ENCODE measurements at places on chromosomes 3 and 15.
A peak's percentile ranks its signal among the peaks of the same experiment; 100 is the strongest.

DNA sequence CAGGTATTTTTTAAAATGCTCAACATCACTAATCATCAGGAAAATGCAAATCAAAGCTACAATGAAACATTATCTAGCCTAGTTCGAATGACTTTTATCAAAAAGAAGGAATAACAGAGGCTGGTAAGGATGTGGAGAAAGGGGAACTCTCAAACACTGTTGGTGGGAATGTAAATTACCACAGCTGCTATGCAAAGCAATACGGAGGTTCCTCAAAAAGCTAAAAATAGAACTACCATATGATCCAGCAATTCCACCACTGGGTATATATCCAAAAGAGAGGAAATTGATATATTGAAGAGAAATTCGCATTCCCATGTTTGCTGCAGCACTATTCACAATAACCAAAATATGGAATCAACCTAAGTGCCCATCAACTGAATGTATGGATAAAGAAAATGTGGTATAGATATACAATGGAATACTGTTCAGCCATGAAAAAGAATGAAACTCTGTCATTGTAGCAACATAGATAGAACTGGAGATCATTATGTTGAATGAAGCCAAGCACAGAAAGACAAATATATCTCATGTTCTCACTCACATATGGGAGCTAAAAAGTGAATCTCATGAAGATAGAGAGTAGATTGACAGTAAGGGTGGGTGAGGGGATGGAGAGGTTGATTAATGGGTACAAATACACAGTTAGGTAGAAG, 19.7 kb upstream of the CLN6 start:
- H3K36me3 ChIP-seq: no peaks in the 10 kb centered on the region
- H3K27ac ChIP-seq: no peak overlapping the region
- H3K27me3 ChIP-seq: no peaks in the 10 kb centered on the region
- H3K4me3 ChIP-seq: no peak overlapping the region
- no peak for DNase-seq
- H3K4me1 ChIP-seq: no peaks in the 10 kb centered on the region

- H3K4me3 ChIP-seq: no peak overlapping the region
- H3K27me3 ChIP-seq: no peaks in the 10 kb centered on the region
- no peaks in the 10 kb centered on the region for H3K36me3 ChIP-seq
- no peak for DNase-seq
- no peaks in the 10 kb centered on the region for H3K4me1 ChIP-seq
Observed at GRCh38 chr15:66944121-66944520, 121.3 kb upstream of the SMAD3 start.

- H3K36me3 ChIP-seq: no peaks in the 10 kb centered on the region
- no peak overlapping the region for H3K4me3 ChIP-seq
- DNase-seq: no peak
- no peaks in the 10 kb centered on the region for H3K4me1 ChIP-seq
- no peak overlapping the region for H3K27ac ChIP-seq
- H3K27me3 ChIP-seq: no peaks in the 10 kb centered on the region
Observed at GRCh38 chr3:116037954-116038911, 407.1 kb downstream of the LSAMP start.

DNA sequence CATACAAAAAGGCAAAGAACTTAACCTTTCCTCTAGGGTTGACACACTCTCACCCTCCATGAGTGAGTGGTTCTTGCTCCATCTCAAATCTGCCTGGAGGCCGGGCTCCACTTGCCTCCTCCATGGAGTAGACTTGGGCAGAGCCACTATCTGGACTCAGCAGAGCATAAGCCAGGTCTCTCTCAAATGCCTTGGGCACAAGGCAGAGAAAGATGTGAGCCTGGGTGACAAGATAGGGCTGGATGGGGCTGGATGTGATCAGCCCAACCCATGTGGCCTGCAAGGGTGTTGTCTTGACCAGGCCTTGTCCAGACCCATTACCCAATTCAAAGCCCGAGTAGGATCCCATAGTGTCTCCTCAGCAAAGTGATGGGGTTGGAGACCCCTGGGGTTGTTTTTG, 4.2 kb upstream of the RPL29 start:
- no peak for DNase-seq
- no peak overlapping the region for H3K4me3 ChIP-seq
- peaks cover 5% of the 10 kb centered on the region for H3K36me3 ChIP-seq

- no peak overlapping the region for H3K27ac ChIP-seq
- H3K27me3 ChIP-seq: no peaks in the 10 kb centered on the region
Observed at GRCh38 chr3:193829781-193830180, 236.8 kb downstream of the OPA1 start.

DNA sequence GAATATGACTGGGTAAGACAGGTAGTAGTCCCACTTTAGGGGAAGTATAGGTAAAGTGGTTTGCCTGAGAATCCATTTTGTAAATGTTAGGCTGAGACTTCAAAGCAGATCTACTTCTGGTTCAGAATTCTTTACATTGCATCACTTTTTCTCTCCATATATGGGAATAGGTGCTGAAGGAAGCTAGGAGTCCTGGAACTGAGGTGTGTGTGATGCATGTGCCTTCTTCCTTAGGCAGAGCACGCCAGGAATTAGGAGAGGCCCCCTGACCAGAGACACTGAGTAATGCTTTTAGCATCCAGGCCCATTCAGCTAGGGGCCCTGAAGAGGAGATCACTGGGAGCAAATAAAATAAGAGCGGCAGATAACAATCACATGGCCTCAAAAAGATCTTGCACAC, 69.2 kb upstream of the DCP1A start:
- H3K4me3 ChIP-seq: no peak overlapping the region
- DNase-seq: no peak
- H3K27me3 ChIP-seq: no peaks in the 10 kb centered on the region
- H3K4me1 ChIP-seq: no peaks in the 10 kb centered on the region
- no peaks in the 10 kb centered on the region for H3K36me3 ChIP-seq

GRCh38 chr15:39283531-39283930, 297.3 kb upstream of the THBS1 start:
- DNase-seq: no peak
- H3K4me1 ChIP-seq: no peaks in the 10 kb centered on the region
- H3K27ac ChIP-seq: no peak overlapping the region
- peaks cover 4% of the 10 kb centered on the region for H3K27me3 ChIP-seq

GRCh38 chr3:77326586-77326985, 286.7 kb downstream of the ROBO2 start:
- no peak for DNase-seq
- H3K27ac ChIP-seq: no peak overlapping the region
- no peak overlapping the region for H3K4me3 ChIP-seq
- H3K36me3 ChIP-seq: no peaks in the 10 kb centered on the region

GRCh38 chr3:128991355-128991895, 2.5 kb downstream of the CFAP92 start:
- no peaks in the 10 kb centered on the region for H3K36me3 ChIP-seq
- H3K27ac ChIP-seq: no peak overlapping the region
- H3K4me3 ChIP-seq: no peak overlapping the region
- H3K27me3 ChIP-seq: no peaks in the 10 kb centered on the region
- DNase-seq: no peak

DNA sequence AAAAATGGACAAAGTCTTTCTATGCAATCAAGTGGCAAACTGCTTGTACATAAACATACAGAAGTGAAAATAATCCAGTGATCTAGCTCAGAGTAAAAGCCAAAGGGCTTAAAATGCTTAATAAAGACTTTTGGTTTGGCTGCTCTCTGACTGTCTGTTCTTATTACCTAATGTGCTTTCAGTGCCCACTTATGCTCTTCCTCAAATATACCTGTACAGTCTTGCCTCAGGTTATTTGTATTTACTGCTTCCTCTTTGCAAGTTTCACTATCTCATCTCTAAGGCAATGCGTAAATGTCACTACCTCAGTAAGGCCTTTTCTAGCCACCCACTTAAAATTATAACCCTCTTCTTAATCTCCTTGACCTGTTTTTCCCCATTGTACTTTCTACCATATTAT, 171.8 kb downstream of the EPHA6 start:
- H3K4me3 ChIP-seq: no peak overlapping the region
- H3K4me1 ChIP-seq: no peaks in the 10 kb centered on the region
- H3K27me3 ChIP-seq: no peaks in the 10 kb centered on the region

GRCh38 chr3:194212845-194213331, 76.9 kb downstream of the HES1 start:
- H3K27me3 ChIP-seq: no peaks in the 10 kb centered on the region
- H3K36me3 ChIP-seq: no peaks in the 10 kb centered on the region
- no peak overlapping the region for H3K4me3 ChIP-seq
- no peak overlapping the region for H3K27ac ChIP-seq

GRCh38 chr15:23415321-23415865, 31.6 kb downstream of the GOLGA6L2 start:
- no peak for DNase-seq
- no peak overlapping the region for H3K4me3 ChIP-seq
- H3K27me3 ChIP-seq: no peaks in the 10 kb centered on the region
- H3K36me3 ChIP-seq: no peaks in the 10 kb centered on the region
- no peaks in the 10 kb centered on the region for H3K4me1 ChIP-seq
- no peak overlapping the region for H3K27ac ChIP-seq

GRCh38 chr3:171165983-171166382, 139.5 kb upstream of the SLC2A2 start:
- H3K27me3 ChIP-seq: no peaks in the 10 kb centered on the region
- no peak for DNase-seq
- H3K27ac ChIP-seq: no peak overlapping the region
- H3K4me1 ChIP-seq: peaks cover 8% of the 10 kb centered on the region
- peaks cover 66% of the 10 kb centered on the region for H3K36me3 ChIP-seq

DNA sequence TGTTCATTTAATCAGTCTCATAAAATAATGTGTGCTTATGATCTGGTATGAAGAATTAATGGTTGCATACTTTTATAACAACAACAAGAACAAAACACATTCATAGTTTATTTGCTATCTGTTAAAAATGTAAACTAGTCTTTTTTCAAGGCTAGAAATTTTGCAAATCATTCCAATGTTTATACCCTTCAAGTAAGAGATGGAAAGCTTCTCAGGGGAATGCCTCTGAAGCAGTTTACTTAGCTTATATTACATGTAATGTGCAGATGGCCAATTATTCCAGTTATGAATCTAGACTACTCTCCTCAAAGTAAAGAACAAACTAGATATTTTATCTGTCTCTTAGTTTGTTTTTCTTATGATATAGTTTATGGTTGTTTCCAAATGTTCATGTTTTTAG, 575.4 kb downstream of the NAALADL2 start:
- H3K27ac ChIP-seq: no peak overlapping the region
- H3K27me3 ChIP-seq: no peaks in the 10 kb centered on the region
- no peak for DNase-seq
- H3K4me1 ChIP-seq: no peaks in the 10 kb centered on the region

DNA sequence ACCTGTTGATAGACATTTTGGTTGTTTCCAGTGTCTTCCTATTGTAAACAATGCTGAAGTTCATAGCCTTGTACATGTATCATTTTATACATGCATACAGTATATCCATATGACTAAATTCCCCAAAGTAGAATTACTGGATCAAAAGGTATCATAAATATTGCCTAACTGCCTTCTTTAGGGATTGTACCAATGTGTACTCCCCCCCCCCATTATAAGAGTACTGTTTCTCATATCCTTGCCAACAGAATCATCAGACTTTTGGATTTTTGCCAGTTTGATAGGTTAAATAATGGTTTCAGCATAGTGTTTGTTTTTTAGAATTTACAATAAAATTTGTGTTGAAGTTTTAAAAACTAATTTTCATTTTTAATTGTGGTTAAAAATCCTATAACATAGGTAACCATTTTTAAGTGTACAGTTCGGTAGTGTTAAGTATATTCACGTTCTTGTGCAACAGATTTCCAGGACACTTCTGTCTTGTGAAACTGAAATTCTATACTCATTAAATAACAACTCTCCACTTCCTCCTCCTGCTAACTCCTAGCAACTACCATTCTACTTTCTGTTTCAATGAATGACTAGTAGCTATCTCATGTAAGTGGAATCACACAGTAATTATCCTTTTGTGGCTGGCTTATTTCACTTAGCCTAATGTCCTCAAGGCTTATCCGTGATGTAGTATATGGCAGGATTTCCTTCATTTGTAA, 30.8 kb upstream of the MAP3K13 start:
- H3K4me1 ChIP-seq: no peaks in the 10 kb centered on the region
- no peak overlapping the region for H3K27ac ChIP-seq
- no peak overlapping the region for H3K4me3 ChIP-seq
- DNase-seq: no peak
- no peaks in the 10 kb centered on the region for H3K27me3 ChIP-seq

GRCh38 chr15:38631119-38632075, 66.8 kb upstream of the RASGRP1 start:
- H3K4me1 ChIP-seq: peaks cover 26% of the 10 kb centered on the region
- peak overlapping the region; percentile 13 for H3K27ac ChIP-seq
- DNase-seq: peak; percentile 38
- no peaks in the 10 kb centered on the region for H3K27me3 ChIP-seq
- H3K36me3 ChIP-seq: no peaks in the 10 kb centered on the region
- H3K4me3 ChIP-seq: no peak overlapping the region

GRCh38 chr3:99031778-99032177, 130.3 kb upstream of the DCBLD2 start:
- H3K36me3 ChIP-seq: no peaks in the 10 kb centered on the region
- no peak overlapping the region for H3K27ac ChIP-seq
- no peaks in the 10 kb centered on the region for H3K27me3 ChIP-seq

GRCh38 chr3:141644931-141645330, 93.2 kb upstream of the RNF7 start:
- H3K27ac ChIP-seq: no peak overlapping the region
- H3K36me3 ChIP-seq: no peaks in the 10 kb centered on the region
- DNase-seq: peak; percentile 36
- H3K4me3 ChIP-seq: no peak overlapping the region
- peaks cover 3% of the 10 kb centered on the region for H3K4me1 ChIP-seq

DNA sequence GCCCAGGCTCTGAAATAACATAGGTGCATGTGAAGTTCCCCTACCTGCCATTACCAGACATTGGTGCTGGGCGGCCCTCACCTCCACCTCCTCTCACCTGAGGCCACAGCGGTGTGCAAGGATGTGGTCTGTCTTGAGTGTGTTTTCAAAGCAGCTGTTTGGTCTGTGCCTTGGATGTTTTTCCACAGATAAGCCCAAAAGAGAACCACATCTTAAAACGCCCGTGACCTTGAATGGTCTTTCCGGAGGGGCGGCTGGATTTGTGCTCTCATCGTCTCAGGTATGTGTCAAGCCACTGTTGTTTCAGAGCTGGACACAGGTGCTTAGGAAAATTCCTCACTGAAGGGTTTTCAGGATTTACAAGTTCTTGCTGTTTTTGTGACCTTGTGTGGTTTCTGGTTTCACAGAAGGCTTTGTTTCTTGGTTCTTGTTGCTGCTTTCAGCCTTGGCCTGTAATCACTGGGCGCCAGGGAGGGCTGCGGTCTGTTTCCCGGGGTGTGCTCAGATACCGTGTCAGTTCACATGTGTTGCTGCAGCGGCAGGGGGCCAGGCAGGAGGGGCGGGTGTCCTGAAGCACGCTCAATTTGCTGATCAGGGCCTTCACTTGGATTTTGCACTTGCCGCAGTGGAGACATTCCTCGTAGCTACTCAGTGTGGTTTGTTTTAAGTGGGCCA, 128.4 kb downstream of the IGF1R start:
- peaks cover 27% of the 10 kb centered on the region for H3K4me1 ChIP-seq
- H3K27me3 ChIP-seq: no peaks in the 10 kb centered on the region
- H3K36me3 ChIP-seq: no peaks in the 10 kb centered on the region
- H3K4me3 ChIP-seq: no peak overlapping the region
- no peak overlapping the region for H3K27ac ChIP-seq
